ENCODE measurements at places on chromosomes 7 and 10. TPM values are rescaled to one million over a fixed set of nuclear protein-coding genes. Genes with fewer than 3 reads are reported as not detected.

The UNCX gene
- total RNA-seq = not detected

The TACC2 gene
- not detected for total RNA-seq

The AQP1 gene
- 0.13 TPM for total RNA-seq

The GPNMB gene
- 0.83 TPM for total RNA-seq

The CFAP70 gene
- total RNA-seq = 0.34 TPM

The APBB1IP gene
- total RNA-seq = 43.6 TPM
